ENCODE measurements at places on chromosomes 4 and X. TPM values are rescaled to one million over a fixed set of nuclear protein-coding genes. Genes with fewer than 3 reads are reported as not detected.

MAP7D3 gene
- 12.8 TPM for total RNA-seq

GAGE12J gene
- total RNA-seq: not detected

THAP9 gene
- total RNA-seq: 2.1 TPM

TGIF2LX gene
- total RNA-seq: not detected

RAB40AL gene
- total RNA-seq: not detected

CUL4B gene
- 76.4 TPM for total RNA-seq

GRIA2 gene
- not detected for total RNA-seq

CABS1 gene
- total RNA-seq: not detected

XPNPEP2 gene
- 1.7 TPM for total RNA-seq

PRR27 gene
- total RNA-seq: not detected

GIMD1 gene
- not detected for total RNA-seq

DRD5 gene
- not detected for total RNA-seq

SHROOM2 gene
- 11.9 TPM for total RNA-seq

HSFX4 gene
- total RNA-seq: not detected

CSAG3 gene
- total RNA-seq: not detected

GAGE2A gene
- total RNA-seq: not detected

NIPAL1 gene
- total RNA-seq: 1.4 TPM

NPY1R gene
- total RNA-seq: not detected

ADH7 gene
- not detected for total RNA-seq

SLC7A11 gene
- 34.9 TPM for total RNA-seq

PABPC5 gene
- 1.2 TPM for total RNA-seq

ASB9 gene
- total RNA-seq: 0.29 TPM

ZDHHC15 gene
- total RNA-seq: not detected

MAGEA1 gene
- total RNA-seq: not detected

FGB gene
- total RNA-seq: 0.86 TPM

CC2D2A gene
- total RNA-seq: 27.6 TPM

CXCL9 gene
- total RNA-seq: not detected

NEUROG2 gene
- not detected for total RNA-seq

CSN2 gene
- total RNA-seq: not detected

PDCL2 gene
- not detected for total RNA-seq

APBB2 gene
- 105 TPM for total RNA-seq

EVC2 gene
- 12.1 TPM for total RNA-seq

FAM9B gene
- total RNA-seq: not detected

DUSP9 gene
- 0.29 TPM for total RNA-seq

SYTL4 gene
- 7.1 TPM for total RNA-seq

MAGEC2 gene
- not detected for total RNA-seq

DMRTC1B gene
- total RNA-seq: not detected

TREX2 gene
- not detected for total RNA-seq

ANTXR2 gene
- total RNA-seq: 85.6 TPM

FGG gene
- 3.2 TPM for total RNA-seq

LRCH2 gene
- 6.1 TPM for total RNA-seq

BMX gene
- total RNA-seq: not detected

SLITRK4 gene
- not detected for total RNA-seq

CXCL1 gene
- 17.7 TPM for total RNA-seq

SRPK3 gene
- not detected for total RNA-seq

LONRF3 gene
- 0.29 TPM for total RNA-seq

FMR1NB gene
- not detected for total RNA-seq

BRCC3 gene
- 19.0 TPM for total RNA-seq

SPRY1 gene
- total RNA-seq: 7.8 TPM

FTSJ1 gene
- total RNA-seq: 119 TPM

All from myometrial cell (primary cell).